Stimulated activated CD8-positive, alpha-beta memory T cell treated with anti-CD3 and anti-CD28 coated beads, Interleukin-4, amount 100 ng/mL, for 1 hour (primary cell): ENCODE measurements at places on chromosomes 12 and 14.

- no peak for DNase-seq
These were observed 12.2 kb downstream of the UBR7 start for GRCh38 chr14:93219103-93219726.

GRCh38 chr12:70485704-70486103, 119.6 kb downstream of the KCNMB4 start:
- DNase-seq = no peak

GRCh38 chr12:5333096-5333495, 98.8 kb upstream of the NTF3 start:
- no peak for DNase-seq

- no peak for DNase-seq
These were observed 21.9 kb upstream of the IFT81 start for GRCh38 chr12:110102255-110102654.

DNA sequence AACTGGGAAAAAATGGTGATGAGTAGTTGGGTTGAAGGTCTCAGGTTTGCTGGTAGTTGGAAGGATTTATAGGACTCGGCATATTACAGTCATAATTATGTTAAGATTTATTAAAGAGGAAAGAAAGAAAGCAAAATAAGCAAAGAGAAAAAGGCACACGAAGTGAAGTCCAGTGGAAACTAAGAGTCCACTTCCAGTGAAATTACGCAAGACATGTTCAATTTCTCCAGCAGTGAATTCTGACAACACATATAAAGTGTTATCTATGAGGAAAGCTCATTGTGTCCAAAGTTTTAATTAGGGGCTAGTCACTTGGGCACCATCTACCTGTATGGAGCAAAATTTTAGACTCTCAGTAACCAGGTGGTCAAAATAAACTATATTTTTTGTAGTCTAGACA, 143.3 kb downstream of the CEP128 start:
- no peak for DNase-seq

- no peak for DNase-seq
These were observed 96.9 kb downstream of the EML5 start for GRCh38 chr14:88695870-88696269.

- DNase-seq = no peak
These were observed 257.5 kb downstream of the MSRB3 start for GRCh38 chr12:65535946-65536345.

GRCh38 chr14:31880935-31881334, 196.2 kb upstream of the ARHGAP5 start:
- no peak for DNase-seq

- no peak for DNase-seq
These were observed 2.8 kb upstream of the SP7 start for GRCh38 chr12:53338916-53339315.

GRCh38 chr14:46651526-46652144, at the start of gene RPL10L:
Gene RPL10L, minus strand, starts transcription at chr14:46651781. Its CDS starts 45 bp downstream, at chr14:46651736.
- DNase-seq = no peak

GRCh38 chr14:40252817-40253447, 820.7 kb upstream of the FBXO33 start:
- DNase-seq = no peak

GRCh38 chr14:99772371-99773283, 20.6 kb upstream of the EML1 start:
- no peak for DNase-seq

GRCh38 chr12:1204581-1205121, 213.6 kb downstream of the ERC1 start:
- no peak for DNase-seq

- DNase-seq = no peak
These were observed 96.9 kb upstream of the TMPO start for GRCh38 chr12:98418357-98419075.

DNA sequence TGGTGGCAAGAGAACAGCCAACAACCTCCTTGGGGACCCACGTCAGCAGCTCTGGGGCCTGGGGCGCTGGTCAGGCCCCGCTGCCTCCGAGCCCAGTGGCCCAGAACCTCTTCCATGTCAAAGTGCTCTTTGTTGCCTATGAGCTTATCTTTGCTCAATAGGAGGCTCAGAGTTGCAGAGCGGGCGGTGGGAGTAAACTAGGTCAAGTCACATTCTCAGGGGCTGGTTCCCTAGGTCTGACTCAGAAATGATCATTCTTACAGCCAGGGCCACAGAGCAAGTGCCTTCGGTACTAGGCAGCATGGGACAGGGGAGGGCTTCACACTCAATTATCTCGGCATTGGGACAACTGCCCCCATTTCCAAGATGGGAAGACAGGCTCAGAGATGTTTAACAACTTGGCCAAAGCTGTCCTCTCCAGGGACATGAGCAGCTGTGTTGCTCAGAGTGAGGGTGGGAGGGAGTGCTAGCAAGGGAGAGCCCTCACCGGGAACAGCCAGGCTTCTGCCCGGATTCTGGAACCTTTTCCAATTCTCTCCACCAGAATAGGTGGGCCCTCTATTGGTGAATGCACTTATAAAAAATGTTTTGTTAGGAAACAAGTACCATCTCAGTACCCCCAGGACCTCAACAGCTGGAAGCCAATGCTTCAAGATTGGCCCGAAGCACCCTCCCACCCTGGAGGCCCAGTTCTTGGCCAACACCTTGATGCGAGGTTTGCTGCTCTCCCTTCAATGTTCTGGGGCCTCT, 11.9 kb downstream of the SLC25A29 start:
- DNase-seq = no peak

GRCh38 chr14:103879570-103880347, 32.4 kb upstream of the PPP1R13B start:
- DNase-seq = no peak

DNA sequence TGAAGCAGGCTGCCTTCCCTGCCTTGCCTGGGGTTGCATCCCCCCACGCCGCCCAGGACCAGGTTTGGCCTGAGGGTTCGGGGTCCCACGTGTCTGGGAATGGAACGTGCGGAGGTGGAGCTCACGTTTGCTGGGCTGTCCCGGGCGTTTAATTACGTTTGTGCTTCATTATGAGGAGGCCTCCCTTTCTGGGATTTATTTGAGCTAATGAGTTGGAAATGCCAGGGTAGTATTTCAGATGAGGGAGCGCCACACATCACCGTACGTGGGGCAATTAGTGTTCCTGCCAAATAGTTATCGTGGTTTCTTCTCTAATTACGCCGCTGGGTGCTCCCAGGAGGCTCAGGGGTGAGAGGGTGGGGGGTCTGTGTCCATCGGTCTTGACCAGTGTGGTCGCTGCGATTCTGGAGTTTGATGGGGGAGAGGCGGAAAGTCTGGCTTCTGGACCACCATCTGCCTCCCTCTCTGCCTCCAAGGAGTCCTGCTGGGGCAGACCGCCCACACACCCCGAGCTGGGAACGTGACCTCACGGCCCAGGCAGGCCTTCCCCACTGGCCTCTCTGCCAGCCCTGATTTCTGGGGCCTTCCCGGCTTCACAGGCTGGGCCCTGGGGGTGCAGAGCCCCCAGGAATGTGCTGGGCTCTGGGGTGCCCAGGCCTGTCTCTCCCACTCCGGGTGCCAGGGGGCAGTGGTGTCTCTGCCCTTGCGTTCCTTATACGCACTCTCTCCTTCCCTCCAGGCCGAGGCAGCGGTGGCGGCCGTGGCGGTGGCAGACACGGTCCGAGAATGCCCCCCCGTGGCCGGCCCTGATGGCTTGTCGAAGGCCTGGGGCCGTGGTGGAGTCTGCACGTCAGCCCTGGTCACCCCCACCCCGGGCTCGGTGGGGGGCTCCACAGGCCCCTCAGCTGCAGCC, 18.9 kb downstream of the KIF26A start:
- DNase-seq = no peak

DNA sequence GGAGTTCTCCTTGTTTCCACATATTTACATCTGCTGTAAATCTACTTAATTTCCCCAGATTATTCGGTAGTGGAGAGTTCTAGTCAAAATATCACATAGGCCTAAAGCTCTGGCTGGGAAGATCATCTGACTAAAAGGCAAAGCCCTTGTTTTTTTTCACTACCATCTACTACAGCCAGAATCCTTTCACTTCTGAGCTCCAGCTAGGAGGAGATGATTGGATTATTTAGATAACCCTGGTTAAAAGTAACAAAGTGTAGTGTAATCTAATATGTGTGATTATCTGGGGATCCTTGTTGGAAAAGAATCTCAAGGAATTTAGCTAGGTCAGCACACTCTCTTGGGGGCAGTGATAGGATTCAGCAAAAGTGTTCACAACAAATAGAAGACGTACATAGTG, 125.4 kb downstream of the DYRK2 start:
- DNase-seq = no peak

GRCh38 chr12:122129131-122129530, 44.9 kb downstream of the IL31 start:
- no peak for DNase-seq

- no peak for DNase-seq
These were observed 51.2 kb downstream of the SLC2A13 start for GRCh38 chr12:40054555-40055227.

GRCh38 chr14:48771717-48772116, 814.5 kb downstream of the RPS29 start:
- DNase-seq = no peak

DNA sequence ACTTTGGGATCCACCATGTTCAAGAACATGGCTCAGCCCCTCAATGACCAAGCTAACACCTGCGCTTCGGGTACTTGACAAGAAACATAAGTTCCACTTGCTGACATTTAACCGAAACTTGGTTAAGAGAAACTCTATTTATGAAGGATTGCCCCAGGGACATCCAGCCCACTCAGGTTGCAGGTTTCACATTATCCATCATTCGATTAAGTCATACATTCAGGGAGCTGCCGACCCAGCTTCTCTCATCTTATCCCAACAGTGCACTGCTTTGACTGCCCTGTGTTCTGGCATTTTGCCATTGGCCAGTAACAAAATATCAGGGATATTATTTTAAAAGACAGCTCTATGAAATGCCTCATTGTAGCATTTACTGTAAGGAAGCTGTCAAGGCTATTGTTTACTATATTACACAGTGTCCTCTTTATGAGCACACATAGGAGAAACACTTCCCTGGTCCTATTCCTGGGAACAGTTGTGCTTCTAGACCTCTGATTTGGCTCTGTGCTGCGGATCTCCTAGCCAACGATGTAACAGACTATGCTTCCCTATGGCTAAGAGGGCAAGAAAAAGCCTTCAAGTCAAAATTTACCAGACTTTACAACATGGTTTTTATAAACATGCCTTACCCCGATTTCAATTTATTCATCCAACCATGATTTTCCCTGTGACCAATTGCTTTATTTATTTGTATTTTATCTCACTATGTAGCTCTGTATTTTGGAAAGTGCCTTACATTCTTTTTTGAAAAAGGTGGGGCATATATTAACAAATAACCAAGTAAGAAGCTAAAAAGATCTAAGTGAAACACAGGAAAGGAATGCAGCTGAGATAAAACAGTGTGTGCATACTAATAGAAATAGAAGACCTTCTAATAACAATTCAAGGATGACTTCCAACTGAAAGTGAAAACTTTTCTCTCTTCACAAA, 109.3 kb downstream of the ITPR2 start:
- no peak for DNase-seq

DNA sequence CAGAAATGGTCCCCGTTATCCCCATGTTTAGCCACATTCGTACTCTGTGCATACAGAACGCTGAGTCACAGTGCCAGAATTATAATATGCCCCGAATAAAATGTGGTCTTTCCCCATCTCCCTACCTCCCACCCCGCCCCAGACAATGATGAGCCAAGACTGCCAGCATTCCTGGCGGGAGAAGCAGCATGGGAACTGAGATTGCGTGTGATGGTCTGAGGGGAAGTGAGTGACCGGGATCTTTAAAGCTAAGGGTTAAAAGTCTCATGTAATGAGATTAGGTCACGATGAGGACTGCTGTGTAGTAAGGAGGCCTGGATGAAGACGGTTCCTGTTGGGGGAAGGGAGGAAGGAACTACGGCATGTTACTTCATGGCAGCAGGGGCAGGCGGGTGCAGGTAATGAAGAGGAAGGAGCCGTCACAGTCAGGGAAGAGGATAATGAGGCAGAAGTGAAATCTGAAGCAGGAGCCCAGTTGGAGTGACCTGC, 243.3 kb upstream of the FKBP4 start:
- DNase-seq = no peak

GRCh38 chr12:65670775-65671174, 153.5 kb upstream of the HMGA2 start:
- no peak for DNase-seq

GRCh38 chr12:105523164-105524057, 192.9 kb downstream of the C12orf75 start:
- DNase-seq = no peak

GRCh38 chr12:117900561-117900960, 68.2 kb downstream of the KSR2 start:
- DNase-seq = no peak

GRCh38 chr14:53696217-53696965, 260.2 kb downstream of the BMP4 start:
- no peak for DNase-seq

DNA sequence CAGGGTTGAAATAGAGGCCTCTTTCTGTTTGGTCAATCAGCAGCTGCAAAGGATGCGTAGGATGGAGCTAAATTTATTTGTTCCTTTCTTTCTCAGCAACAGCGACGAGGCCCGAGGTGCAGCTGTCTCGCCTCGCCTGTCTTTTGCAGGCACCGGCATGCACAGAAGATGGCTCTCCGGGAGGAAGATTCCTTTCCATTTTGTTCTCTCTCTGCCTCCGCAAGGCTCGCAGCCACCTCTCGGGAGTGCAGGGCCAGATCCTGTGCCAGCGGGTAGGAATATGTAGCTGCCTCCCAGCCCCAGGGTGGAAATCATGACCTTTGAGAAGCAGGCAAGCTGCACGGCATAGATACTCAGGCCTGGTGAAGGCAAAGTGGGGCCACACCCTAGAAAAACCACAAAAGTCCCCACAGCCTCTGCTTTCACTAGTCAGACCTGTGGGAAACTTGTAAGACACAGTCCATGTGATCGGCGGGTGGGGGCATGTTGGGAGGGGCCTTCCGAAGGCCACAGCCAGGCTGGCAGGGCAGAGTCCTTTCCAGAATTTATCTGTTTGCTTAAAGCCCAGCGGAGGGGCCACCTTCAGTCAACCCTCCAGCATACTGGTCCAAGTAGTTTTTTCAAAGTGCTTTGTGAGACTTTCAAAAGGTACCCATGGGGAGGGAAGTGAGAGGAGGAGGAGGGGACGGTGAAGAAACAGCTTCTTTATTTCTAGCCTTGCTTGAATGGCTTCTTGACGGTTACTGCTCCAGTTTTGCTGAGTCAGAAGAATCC, at the start of gene MAP1LC3B2:
TSS of gene MAP1LC3B2 (plus strand) at position 220 of the 774 bp plus-strand sequence. CDS start 16,562 bp downstream, outside the sequence.
- DNase-seq = peak; percentile 40

DNA sequence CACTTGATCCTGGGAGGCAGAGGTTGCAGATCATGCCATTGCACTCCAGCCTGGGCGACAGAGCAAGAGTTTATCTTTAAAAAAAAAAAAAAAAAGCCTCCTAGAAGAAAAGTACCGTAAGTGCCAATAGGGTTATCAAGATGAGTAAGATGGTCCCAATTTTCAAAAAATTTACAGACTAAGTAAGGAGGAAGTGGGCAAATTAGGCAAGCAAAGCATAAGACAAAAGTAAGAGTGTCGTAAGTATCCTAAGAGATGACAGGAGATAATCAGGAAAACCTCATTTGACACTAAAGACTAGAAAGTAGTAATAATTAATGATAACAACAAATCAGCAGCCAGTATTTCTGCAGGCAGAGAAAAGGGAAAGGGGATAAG, 12.2 kb downstream of the PYM1 start:
- no peak for DNase-seq

DNA sequence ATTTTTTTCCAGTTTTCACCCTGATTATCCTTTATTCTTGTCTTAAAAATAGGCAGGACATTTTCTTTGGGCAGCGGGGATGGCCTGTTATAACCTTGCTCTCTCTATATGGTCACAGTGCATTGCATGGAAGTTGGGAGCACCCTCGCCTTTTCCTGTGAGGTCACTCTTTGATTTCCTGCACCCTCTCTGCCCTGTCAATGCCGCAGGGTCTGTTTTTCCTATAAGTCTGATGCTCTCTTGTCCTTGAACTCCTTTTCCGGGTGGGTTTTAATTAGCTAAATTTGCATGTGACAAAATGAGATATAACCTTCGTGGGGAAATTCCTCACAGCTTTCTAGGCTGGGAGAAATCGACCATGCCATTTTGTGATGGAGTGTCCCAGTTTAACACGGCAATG, 194.3 kb downstream of the CACNA1C start:
- no peak for DNase-seq
